ENCODE measurements at places on chromosomes 11 and 22. TPM values are rescaled to one million over a fixed set of nuclear protein-coding genes. Genes with fewer than 3 reads are reported as not detected.
A peak's percentile ranks its signal among the peaks of the same experiment; 100 is the strongest.

The ZMAT5 gene
- total RNA-seq = 34.4 TPM

The ST3GAL4 gene
- total RNA-seq = 60.4 TPM

- DNase-seq = no peak
Observed at GRCh38 chr11:134413826-134414731, 2.0 kb upstream of the B3GAT1 start.

DNA sequence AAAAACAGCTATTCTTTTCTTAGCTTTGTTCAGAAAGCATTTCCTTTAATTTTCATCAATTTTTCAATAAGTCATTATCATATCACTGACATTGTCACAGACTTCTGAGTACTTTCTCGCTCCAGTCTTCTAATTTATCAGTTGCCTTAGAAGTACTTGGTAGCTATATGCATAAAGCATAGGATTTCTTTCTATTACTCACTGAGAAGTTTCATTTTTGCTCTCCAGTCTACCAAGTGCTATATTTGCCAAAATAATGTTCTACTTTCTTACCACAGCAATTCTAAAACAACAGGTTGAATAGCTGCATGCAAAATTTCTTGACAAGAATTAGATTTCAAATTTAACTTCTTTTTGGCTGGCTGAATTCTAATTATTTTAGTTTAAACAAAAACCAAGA is 116.3 kb downstream of the STK33 start:
- no peak for DNase-seq

DNA sequence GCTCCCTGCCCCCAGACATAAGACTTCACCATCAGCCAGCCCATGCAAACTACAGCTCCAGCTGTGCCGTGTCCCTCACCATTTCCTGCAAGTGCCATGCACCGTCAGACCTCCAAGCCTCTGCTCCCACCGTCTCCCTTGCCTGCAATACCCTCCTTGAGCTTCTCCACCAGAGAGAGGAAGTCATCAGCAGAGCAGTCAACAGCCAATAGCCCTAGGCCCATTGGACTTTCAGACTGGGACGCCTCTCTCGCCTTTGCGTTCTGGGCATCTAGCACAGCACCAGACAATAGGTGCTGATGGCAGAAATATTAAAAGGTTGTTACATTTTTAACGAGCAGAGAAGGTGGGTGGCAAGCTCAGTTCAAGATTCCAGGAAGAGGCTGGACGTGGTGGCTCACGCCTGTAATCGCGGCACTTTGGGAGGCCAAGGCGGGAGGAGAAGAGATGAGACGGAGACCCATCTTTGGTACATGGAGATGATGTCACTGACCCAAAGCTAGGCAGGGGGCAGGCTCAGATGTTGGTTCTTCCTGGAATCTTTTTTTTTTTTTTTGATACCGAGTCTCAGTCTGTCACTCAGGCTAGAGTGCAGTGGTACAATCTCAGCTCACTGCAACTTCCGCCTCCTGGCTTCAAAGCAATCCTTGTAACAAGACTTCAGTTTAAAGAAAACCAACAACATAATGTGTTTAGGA is 31.9 kb downstream of the SCGB1A1 start:
- DNase-seq = no peak

The FIBIN gene
- total RNA-seq = not detected

DNA sequence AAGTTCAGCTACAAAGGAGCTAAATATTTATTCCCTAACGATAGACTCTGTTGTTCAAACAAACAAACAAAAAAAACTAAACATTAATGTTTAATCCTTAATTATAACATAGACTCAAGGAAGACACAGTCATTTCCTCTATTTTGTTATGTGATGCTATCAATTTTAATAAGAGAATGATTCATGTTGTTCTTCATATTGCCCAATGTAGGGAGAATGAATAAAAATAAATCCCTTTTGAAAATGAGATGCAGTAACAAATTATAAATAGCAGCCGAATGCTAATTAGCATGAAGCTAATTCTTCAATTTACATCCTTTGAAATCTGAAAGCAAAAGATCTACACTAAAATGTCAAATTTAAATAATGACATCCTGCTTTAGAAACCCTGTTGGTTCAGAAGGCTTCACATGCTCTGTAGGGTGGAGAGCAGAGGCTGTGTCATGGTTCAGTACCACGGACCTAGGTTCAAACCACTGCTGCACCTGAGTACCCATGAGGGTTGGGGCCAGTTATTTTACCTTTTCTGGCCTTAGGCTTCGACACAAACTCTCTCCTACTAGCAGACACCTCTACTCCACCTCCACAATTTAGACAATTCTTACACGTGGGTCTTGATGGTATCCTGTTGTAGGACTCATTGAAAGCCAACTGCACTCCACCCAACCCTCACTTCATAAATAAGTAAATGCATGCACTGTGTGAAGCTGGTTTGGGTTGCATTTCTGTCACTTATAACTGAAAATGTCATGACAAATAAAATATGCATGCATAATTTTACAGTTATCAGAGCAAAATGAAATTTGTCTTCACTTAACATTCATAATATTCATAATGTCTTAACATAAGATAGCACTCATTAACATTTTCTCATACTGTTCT is 89.0 kb downstream of the RRAS2 start:
- no peak for DNase-seq

GRCh38 chr11:68145120-68145866 is 24.1 kb upstream of the CHKA start:
- DNase-seq = no peak

GRCh38 chr22:35538801-35539321 is 1.8 kb upstream of the RASD2 start:
- DNase-seq = no peak

DNA sequence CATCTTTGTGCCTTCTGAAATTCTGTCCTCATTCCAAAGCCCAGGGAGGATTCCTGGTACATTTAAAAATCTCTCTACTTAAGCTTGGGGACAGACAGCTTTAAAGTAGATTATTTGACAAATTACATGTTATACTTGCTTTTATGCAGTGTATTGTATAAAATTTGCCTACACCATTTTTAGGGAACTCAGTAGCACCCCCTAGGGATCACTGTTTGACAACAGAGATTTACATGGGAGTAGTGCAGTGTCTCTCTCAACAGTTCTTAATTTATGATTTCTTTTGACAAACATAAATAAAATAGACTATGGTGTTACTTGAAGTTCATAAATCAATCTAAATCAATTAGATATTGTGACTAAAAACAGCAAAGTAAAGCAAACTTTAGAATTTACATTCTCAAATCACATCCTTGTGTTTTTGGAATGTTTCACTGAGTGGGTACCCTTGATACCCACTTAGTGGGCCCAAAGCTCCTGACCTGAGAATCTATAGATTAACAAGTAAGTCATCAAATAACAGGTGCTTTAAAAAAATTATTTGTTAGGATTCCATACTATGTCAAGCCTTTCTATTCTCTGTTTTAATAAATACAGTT is 428.8 kb downstream of the DYNC2H1 start:
- no peak for DNase-seq

DNA sequence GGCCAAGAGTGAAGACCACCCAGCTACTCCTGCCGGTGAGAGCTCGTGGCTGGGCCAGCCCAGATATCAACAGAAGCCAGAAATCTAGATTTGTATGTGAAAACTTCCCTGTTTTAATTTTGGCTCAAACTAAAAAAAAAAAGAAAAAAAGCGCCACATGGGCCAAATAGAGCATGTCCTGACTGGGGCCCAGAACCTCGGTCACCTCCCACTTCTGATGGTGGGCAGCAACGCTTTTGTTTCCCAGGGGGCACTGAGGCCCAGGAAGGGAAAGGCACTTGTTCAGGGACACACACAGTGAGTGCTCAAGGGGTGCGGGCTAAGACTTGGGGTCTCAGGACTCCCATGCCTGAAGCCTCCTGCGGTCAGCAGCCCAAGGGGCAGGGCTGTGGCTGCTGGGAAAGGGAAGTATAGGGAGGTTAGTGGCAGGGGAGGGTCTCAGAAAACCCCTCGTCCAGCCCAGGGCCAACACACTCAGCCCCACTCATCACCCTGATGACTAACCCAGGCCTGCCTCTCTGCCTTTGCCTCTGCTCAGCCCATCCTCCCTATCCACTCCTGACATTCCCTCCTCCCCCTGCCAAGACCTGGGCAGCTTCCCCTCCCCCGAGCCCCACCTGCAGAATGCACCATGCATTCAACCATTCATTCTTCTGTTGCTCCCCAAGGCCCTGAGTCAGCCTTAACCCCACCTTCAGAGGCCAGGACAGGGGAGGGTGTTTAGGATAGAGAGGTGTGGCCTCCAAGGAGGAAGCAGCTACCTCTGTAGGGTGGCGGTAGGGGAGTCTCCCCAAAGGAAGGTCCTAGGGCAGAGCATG is 30.0 kb upstream of the TCF20 start:
- no peak for DNase-seq

The GRM5 gene
- total RNA-seq = 0.11 TPM

GRCh38 chr11:46594374-46594700 is 514 bp upstream of the AMBRA1 start:
- no peak for DNase-seq

The MYRF gene
- 3.7 TPM for total RNA-seq

DNA sequence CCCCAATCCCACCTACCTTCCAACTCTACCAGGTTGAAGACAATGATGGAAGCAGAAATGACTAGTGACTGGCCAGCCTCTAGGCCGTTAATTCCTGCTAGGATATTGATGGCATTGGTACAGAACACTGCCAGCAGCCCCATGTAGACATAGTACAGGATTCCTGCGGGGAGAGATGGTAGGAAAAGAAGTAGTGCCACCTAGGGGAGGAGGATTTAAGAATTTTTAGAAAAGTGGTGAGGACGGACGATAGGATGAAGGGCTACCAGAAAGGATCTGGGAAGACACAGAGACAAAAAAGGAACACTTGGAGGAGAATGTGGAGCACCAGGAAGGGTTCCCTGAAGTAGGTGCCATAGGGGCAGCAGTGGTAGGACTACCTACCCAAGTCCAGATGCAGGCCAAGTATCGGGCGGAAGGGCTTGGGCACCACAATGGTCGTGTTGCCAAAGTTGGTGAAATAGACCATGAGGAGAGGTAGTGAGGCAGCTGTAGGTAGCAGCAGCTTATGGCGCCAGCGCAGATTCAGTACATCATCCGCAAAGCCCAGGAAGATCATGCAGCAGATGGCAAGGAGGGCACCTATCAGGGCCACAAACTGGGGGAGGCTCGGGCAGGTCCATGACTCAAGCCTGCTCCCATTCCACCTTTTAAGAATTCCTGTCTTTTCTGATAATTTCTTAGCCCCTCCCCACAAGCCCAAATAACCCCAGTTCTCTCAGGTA is 1.2 kb downstream of the DPAGT1 start:
- DNase-seq = no peak

DNA sequence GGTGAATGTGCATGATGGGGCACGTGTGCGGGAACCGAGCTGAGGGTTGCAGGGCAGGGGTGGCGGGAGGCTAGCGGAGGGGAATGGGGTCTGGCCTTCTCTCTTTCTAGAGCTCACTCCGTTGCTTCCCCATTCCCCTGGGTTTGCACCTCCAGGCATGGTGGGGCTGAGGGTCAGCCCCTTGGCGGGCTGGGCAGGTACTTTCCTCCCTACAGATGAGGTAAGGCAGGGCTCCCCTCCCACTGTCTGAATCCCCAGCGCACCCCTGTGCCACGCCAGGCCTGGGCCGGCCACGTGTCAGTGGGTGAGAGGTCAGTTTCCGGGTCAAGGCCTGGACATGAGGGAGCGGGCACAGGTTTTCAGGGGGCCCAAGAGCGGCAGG is 8.9 kb downstream of the SUSD2 start:
- peak; percentile 60 for DNase-seq

The OR8U1 gene
- not detected for total RNA-seq
